Activated CD8-positive, alpha-beta memory T cell treated with anti-CD3 and anti-CD28 coated beads, Interleukin-2, amount 50 U/mL, for 48 hours (primary cell): ENCODE measurements at places on chromosomes 7 and 10.

DNA sequence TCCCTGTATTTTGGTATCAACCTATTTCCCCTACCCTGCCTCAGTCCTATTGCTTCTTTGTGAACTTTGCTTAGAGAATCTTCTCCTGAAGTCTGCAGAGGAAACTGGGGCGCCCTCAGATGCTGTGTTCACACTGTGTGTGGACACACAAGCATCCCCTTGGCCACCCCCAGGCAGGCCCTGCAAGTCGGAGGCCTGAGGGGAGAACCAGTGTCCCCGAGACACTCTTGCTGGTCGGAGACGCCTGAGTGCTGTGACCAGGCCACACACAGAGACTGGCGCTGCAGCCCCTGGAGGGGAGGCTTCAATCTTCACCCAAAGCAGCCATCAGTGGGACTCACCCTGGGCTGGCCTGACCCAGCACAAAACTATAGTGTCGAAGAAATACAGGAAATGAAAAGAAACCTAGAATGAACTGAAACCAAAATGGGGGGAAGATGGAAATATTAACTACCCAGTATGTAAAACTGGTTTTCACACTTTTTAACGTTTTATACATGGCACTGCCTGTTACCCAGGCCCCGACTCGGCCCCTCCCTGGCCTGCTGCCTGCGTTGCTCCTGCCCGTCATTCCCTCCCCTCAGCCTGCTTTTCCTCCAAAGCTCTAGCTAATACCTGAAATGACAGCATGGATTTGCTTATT, 48.4 kb upstream of the FAM20C start:
- no peak for DNase-seq

DNA sequence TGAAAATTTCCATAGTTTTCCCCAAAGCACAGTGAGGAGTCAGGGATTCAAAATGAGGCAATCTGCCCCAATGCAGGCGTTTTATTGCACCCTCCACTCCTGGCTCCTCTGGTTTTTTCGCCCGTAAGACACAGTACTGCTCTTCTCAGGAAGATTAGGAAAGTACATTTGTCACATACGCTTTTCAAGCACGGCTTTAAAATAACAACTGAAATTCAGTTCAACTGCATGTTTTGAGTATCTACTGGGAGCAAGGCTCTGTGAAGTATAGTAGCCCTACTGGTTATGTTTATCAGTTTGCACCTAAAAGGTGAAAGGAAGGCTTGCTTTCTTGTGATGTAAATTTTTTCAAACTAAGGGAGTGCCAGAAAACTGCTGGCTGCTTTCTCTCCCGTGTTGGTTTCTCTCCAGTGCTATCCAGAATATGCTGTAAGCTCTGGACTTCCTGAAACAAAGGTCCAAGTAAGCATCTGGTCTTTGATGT, 1.9 kb upstream of the SGMS1 start:
- no peak for DNase-seq

DNA sequence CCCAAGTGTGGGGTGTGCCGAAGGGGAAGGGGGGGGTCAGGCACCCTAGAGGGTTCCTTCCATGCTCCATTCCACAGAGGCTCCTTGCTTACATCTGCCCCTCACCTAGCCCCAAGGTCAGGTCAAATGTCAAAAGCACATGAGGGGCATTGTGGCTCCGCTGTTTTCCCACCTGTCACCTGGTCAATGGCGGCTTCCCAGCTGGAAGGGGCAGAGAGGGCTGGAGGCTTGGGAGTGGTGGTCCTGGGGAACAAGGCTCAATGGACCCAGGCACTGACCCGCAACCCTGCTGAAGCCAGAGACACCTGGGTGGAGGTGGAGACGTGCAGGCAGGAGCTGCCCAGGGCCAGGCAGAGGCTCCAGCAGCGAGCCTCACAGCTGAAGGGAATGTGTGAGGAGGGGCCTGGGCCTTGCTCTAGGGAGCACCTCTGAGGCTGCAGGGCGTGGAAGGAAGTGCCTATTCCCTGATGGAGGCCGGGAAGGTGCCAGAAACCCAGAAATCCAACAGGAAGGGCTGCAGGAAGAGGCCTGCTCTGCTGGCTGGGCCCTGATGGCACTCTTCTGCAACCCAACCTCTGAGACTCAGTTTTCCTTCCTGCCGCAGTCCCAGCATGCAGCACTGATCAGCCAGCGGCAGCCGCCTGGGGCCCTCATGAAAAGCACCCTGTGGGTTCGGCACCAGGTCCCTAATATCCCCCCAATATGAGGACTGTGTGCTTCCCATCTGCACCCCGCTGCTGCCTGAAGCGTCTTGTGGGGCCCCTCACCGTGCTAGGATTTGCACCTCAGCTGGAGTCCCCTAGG, 16.0 kb downstream of the RASGEF1A start:
- DNase-seq, result peak; percentile 44

GRCh38 chr10:73887294-73888039, 13.1 kb upstream of the CAMK2G start:
- no peak for DNase-seq

DNA sequence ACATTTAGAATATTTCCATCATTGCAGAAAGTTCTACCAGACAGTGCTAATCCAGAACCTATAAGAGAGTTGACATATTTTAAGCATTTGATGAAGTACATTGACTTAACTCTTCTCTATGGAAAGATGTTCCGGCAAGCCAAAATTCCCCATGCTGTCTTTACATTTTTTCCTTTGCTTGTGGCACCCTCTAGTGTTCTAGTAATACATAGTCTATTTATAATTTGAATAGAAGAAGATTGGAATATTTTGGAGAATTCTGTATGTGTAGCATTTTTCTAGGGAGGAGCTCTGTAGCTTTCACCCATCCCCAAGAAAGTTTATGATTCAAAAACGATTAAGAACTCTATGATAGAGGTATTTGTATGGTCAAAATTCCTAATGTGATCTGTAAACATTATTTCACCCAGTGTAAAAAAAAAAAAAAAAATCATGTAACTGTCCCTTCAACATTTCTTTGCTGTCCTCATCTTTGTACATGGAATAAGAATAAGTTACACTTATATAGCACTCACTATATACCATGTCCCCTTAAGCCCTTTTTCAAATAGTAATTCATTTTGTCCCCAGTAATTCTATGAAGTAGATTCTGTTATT, 33.2 kb downstream of the NRF1 start:
- no peak for DNase-seq

DNA sequence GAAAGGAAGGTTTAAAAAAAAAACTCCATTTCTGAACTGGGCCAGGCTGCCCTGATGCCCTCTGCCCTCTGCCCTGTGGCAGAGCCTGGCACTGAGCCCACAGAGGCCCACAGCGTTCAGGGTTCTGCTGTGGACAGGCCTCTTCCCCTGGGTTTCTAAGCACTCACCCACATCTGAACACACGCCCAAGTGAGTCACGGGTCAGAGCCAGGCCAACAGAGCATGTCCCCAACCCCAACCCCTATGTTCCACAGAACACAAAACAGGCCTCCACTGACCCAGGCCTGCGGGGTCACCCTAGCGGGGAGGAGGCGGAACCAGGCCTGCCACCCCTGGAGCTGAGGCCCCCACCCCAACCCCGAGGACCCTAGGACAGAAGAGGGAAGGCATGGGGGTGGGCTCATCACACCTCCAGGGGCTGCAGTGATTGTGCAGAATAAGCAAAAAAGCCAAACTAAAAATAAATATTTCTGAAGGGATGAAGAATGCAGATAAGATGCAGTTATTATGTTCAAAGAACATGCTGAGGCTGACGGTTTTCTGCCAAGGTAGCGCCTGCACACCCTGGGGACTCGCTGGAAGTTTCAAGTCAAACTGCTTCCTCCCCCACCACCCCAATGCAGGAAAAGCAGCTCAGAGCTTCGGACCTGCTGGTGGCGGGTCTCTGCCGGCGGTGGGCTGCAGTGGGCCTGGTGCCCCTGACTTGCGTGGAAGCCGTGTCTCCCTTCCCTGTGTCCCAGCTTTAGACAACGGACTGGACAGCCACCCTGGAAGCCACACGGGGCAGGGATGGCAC, 5.4 kb downstream of the WDR86 start:
- DNase-seq, result no peak

DNA sequence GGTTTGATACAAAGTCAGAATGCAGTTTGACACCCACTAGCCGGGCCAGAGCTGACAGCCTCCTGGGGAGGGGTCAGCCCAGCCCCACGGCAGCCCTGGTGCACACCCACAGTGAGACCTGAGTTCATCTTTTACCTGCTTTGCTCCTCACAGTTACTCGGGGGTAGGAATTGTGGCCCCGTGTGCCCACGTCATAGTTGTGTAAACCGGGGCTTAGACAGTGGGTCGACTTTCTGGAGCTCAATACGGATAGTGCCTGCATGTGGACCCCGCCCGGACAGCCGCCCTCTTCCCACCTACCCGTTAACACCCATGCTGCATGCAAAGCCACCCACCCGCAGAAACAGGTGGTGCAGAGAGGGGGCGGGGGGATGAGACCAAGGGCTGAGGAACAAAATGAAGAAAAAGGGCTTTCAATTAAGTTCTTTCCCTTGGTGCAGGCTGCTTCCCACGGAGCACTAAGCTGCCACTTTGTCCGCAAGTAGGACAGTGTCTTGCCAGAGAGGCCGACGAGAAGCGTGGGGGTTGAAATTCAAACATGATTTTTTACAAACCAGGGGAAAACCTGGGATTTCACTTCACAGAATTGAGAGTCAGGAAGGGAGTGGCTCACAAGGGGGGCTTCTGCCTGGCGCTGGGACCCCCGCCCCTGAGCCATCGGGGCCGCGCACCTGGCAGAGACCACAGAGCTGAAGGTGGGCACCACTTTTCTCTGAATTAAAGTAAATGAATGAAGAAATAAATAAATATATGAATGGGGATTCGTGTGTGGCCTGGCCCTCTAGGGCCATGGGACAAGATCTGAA, 24.6 kb upstream of the FOXL3 start:
- DNase-seq, result no peak

GRCh38 chr7:22292531-22292930, 64.4 kb downstream of the RAPGEF5 start:
- DNase-seq, result no peak

DNA sequence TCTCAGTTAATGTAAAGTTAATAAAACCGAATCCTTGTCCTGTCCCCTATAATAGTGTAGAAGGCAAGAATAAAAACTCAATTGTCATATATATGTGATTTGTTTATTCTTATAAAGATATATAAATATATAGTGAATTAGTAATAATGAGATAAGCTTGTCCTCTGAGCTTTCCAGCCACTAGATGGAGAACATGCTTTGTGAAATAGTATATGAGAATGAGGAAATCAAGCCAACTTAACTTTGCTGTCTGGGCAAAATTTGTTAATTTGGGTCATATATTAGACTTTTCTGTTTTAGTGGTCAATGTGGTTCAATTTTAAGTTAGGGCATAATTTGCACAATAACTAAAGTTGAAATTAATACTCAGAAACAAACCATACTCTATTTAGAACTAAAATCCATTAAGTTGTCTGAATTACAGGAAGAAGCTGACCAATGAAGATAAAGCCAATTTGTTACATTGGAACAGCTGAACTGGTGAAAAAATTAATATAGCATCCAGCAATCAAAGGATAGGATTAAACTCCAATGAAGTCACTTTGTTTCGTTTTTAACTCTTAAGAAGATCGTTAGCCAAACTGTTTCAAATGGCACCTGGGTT, 595.0 kb downstream of the ARL4A start:
- no peak for DNase-seq

GRCh38 chr7:70700941-70701425, 431.0 kb upstream of the GALNT17 start:
- DNase-seq, result no peak

DNA sequence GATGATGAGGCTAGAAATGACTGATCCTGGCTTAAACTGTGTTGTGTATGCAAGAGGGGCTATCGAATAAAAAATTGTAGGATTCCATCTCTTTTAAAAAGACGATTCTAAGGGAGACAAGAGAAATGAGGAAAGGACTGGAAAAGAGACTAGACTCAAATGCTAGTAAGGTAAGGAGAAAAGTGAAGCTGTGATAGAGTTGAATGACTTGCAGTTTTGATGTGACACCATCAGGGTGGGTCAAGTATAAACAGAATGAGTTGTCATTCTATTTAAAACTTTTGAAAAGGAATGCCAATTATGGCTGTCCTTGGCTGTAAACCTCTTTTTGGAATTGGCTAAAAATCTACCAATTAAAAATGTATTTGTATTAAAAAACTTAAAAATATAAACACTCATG, 184.5 kb upstream of the PHF14 start:
- DNase-seq, result no peak

DNA sequence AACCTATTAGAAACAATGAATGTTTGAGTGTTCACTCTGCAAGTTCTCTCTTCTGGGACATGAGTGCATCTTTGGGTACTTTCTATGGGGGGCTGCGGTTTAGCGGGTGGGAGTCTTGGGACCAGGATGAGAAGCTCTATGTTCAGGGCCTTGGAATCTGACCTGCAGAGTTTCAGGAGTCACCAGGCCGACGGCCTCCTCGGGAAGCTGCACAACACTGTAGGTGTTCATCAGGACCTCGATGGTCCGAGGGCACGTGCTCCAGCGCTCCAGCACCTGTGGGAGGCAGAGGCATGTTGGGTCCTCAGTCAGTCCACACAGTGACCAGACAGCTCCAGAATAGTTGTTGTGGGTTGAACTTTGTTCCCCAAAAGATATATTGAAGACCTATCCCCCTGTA, 8.9 kb upstream of the GBX1 start:
- peak; percentile 30 for DNase-seq

DNA sequence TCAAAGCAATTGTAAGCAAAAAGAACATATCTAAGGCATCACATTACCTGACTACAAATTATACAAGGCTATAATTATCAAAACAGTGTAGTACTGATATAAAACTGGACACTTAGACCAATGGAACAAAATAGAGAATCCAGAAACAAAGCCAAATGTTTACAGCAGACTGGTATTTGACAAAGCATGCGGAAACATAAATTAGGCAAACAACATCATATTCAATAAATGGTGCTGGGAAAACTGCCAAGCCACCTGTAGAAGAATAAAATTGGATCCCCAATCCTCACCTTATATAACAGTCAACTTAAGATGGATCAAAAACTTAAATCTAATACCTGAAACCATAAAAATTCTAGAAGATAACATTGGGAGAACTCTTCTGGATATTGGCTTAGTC, 240.8 kb upstream of the POM121L12 start:
- no peak for DNase-seq

DNA sequence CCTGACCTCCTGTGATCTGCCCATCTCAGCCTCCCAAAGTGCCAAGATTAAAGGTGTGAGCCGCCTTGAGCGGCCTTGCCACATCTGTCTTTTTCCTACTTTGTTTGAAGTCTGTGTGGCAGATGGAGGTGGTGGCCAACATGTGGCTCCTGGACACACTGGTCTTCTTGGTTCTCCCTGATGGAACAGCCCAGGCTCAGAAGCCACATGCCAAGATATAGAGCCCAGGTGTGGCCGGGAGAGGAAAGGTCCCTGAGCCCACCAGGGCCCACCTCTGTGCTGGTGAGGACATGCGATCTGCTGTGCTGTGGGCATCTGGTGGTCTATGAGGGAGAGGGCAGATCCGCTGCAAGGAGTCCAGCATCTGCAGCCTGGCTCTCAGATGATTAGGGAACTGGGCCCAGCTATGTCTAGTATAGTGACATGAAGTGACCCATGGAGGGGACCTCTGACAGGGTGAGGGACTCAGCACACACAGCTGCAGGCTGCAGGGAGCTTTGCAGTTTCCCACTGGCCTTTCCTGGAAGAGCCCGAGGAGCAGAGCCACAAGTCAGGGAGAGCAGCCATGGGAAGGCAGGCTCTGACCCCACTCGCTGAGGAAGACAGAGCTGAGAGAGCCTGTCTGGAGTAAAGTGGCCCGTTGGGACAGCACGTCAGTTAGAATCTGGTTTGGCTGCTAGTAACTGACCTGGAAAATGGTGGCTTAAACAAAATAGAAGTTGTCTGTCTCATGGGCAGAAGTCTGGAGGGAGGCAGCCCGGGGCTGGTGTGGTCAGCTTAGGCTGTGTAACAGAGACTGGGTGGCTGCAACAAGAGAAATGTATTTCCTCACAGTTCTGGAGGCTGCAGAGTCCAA, 25.9 kb downstream of the ADCY1 start:
- DNase-seq, result peak; percentile 30
